ENCODE measurements at places on chromosomes 11 and 22. TPM values are rescaled to one million over a fixed set of nuclear protein-coding genes. Genes with fewer than 3 reads are reported as not detected.

DNA sequence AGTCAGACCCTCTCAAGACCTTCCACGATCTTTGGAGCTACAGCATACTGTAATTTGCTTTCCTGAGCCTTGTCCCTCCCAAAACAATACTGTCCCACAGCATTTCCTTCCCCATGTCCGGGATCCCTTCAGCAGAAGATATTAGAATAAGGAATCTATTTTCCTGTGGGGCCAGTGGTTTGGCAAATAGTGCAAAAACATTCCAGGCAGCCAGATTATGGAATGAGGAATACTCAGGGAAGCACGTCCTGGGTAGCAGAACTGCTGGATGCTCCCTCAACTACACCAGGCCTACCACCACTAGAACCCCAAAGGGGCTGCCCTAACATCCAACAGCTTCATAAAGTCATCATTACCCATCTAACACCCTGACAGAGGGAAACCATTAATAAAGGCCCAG, 61.5 kb downstream of the AAMDC start:
- no peak for DNase-seq

- DNase-seq = no peak
Observed at GRCh38 chr11:131537196-131537595, 166.8 kb downstream of the NTM start.

The KRTAP5-7 gene
- total RNA-seq = not detected

DNA sequence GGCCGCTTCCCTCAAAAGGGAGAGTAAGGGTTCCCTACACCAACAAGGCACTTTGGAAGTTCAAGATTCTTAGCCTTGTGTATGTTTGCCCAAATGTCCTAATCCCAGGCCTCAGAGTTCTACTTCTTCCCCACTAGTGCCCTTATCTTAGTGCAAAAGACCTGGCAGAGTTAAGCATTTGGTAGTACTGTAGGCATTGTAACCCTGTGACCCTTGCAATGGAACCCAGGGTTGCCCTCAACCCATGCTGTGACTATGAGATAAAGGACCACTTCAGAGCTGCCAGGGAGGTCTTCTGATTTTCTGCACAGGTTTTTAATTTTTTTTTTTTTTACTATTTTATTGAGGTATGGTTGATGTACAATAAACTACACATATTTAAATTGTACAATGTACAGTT, 65.1 kb downstream of the C11orf65 start:
- no peak for DNase-seq

DNA sequence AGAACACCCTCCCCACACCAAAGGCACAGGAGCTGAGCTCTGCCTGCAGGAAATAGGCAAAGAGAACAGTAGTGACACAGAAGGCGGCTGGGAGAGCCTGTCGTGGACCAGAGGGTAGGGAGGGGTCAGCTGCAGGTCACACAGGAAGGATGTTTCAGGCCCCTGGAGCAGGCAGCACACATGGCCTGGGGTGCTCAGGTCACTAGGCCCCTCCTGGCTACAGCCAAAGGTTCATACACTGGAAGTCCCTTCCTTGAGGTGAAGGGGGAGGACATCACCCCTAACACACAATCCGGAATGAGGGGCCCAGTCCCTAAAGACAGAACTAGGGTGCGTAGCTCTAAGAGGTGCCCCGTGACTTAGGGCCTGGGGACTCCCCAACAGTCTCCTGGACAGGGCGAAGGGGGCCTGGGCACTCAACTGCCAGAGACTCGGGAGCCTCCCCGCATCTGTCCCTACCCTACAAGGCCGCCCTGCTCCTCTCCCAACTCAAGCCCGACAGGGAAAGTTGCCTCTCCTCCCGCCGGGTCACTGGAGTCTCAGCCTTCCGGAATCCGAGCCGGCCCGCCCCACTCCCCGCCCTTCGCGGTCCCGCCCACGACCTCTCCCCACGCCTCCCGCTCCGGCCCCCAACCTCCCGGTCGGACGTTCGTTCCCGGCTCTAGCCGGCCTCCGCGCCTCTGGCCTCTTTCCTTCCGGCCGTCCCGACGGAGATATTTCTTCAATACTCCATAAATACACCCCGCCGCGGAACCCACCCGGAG, at the start of gene CYB5R2:
TSS of gene CYB5R2 (minus strand) at position 541 of the 764 bp plus-strand sequence. CDS start 675 bp downstream, outside the sequence.
- peak; percentile 82 for DNase-seq
